ENCODE measurements at places on chromosomes 3 and 15. TPM values are rescaled to one million over a fixed set of nuclear protein-coding genes. Genes with fewer than 3 reads are reported as not detected.

UROC1 gene
- not detected for total RNA-seq

CHRD gene
- total RNA-seq: 0.20 TPM

CLDN1 gene
- total RNA-seq: 0.14 TPM

STAB1 gene
- 189 TPM for total RNA-seq

RTP1 gene
- total RNA-seq: not detected

CLRN1 gene
- total RNA-seq: not detected

GABRG3 gene
- total RNA-seq: not detected

STRIT1 gene
- not detected for total RNA-seq

CAMK2N2 gene
- total RNA-seq: not detected

SH3GL3 gene
- 0.07 TPM for total RNA-seq

TRPC1 gene
- 15.0 TPM for total RNA-seq

EOMES gene
- total RNA-seq: not detected

DAPK2 gene
- total RNA-seq: 3.2 TPM

MYO1E gene
- 117 TPM for total RNA-seq

PTX3 gene
- 1,084 TPM for total RNA-seq

CCR9 gene
- total RNA-seq: not detected

ALPK3 gene
- 13.5 TPM for total RNA-seq

ADCY5 gene
- total RNA-seq: 0.07 TPM

ZNF80 gene
- total RNA-seq: not detected

SEMA5B gene
- total RNA-seq: not detected

MOBP gene
- 0.95 TPM for total RNA-seq

SCN11A gene
- 0.07 TPM for total RNA-seq

VPS39 gene
- 35.1 TPM for total RNA-seq

CCDC32 gene
- 26.2 TPM for total RNA-seq

GOLGA8G gene
- not detected for total RNA-seq

KIF7 gene
- 7.5 TPM for total RNA-seq

IMPG2 gene
- total RNA-seq: 0.33 TPM

SPATA12 gene
- 0.04 TPM for total RNA-seq

NUP210 gene
- 1.1 TPM for total RNA-seq

RBPMS2 gene
- total RNA-seq: not detected

LMAN1L gene
- not detected for total RNA-seq

ILDR1 gene
- total RNA-seq: not detected

Measured in pulmonary artery endothelial cell (primary cell).